H54 (cell line): ENCODE measurements at places on chromosomes 5 and 9.
A peak's percentile ranks its signal among the peaks of the same experiment; 100 is the strongest.

DNA sequence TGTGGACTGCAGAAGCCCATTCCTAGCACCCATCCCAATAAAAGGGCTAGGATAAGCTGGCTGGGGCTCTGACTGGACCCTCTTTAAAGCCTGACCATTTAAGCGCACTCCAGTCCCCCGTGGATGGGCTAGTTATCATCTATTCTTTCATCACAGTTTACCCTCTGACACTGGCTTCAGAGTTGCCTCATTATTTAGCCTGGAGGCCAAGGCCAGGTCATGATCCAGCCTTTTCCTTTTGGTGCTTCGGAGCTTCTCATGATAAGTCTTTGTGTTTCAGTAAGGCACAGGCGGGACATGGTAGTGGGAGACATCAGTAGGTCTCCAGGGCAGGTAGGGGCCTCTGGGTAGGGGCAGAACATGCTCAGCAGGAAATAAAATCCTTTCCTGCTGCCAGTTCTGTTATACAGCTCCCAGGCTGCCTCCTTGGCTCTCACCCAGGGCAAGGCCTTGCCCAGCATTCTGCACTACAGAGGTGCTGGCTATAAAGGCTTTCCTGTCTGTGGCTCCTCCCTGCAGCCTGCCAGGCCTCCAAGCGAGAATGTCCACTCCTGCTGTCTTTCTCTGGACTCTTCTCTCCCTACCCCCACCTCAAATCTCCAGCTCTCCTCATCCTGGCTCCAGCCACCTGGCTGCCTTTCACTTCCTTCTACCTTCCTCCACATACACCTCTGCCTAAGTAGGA lies 128.8 kb downstream of the FSTL4 start:
- no peak for DNase-seq

GRCh38 chr9:11931751-11932150 lies 761.4 kb upstream of the TYRP1 start:
- DNase-seq: no peak

GRCh38 chr5:107878661-107879060 lies 207.9 kb upstream of the EFNA5 start:
- DNase-seq: no peak

DNA sequence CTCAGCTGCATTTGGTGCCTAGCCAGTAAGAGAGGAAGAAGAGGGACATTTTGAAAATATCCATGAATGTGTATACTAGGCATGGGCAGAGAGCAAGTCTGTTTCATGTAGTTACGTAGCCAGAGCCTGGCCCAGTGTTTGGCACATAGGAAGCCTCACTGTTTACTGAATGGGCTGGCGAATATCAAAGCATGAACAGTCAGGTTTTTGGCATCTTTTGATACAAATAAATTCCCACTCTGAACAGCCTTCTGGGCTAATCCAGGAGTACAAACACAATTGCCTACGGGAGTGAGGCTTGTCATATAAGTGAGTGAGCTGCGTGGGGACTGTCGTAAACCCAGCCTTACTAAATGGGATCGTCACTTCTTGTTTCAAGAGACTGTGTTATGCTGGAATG lies 253.1 kb upstream of the PANK3 start:
- no peak for DNase-seq

- no peak for DNase-seq
Observed at GRCh38 chr9:113566016-113566711, 102.6 kb downstream of the RGS3 start.

- no peak for DNase-seq
Observed at GRCh38 chr9:127229691-127230417, 34.7 kb upstream of the GARNL3 start.

- DNase-seq: peak; percentile 88
Observed at GRCh38 chr9:120344230-120344629, 235.7 kb downstream of the CDK5RAP2 start.

DNA sequence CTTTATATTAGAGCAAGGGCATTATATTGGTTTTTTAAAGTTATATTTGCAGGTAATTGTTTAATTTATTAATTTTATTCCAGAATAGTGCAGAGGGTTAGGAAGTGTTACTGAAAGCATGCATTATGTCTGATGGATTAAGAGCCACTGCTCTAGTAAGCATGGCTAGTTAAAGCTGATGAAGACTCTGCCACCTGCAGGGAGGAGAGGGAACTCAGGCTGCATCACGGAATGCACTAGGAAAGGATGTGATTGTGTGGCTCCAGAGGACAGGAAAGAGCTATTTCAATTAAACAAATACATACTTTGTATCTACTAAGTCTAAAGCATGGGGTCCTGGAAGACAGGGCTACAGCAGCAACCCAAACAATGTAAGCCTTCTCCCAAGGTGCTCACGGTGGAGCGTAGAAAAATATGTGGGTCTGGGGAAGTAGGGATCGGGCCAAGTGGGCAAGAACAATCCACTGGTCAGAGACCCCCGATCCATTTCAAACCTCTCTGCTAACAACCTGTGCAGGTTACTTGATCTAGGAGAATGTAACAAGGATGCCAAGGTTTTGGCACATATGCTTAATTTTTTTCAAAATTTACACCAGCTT lies 15.3 kb upstream of the GRXCR2 start:
- peak; percentile 32 for DNase-seq

GRCh38 chr9:38126730-38127129 lies 57.7 kb upstream of the SHB start:
- no peak for DNase-seq

DNA sequence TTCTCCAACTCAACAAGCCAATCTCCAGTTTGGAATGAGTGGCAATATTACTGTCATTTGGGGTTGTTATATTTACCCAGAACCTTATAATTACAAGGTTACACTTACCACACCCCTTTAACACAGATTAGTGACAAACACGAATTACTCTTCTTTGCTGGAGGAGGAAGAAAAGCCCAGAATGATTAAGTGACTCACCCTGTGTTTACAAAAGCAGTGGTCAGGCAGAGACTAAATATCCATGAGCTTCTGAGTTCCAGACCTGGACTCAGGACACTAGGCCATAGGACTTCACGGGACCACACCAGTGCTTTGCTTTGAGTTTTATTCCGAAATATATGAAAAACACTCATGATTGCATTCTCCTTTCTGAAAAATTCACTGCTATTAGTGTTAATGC lies 370.8 kb downstream of the TLE1 start:
- no peak for DNase-seq
